ENCODE measurements at places on chromosomes 2 and 18.

DNA sequence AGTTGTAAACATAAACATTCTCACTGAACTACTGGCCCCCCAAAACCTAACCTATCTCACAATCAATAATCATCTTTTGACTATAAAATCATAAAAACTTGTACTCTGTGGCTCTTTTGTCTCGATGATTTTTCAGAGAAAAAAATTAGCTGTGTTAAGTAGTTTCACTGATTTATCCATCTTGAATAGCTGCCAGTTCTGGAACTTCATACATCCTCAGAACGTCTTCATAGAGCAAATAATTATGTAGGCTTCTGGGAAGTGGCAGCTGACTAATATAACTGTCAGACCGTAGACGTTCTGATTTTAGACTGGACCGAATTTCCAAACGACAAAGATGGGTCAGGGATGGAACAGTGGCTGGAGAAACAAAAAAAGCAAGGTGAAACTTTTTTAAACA, 97.3 kb upstream of the CHAC2 start:
- no peak for DNase-seq

DNA sequence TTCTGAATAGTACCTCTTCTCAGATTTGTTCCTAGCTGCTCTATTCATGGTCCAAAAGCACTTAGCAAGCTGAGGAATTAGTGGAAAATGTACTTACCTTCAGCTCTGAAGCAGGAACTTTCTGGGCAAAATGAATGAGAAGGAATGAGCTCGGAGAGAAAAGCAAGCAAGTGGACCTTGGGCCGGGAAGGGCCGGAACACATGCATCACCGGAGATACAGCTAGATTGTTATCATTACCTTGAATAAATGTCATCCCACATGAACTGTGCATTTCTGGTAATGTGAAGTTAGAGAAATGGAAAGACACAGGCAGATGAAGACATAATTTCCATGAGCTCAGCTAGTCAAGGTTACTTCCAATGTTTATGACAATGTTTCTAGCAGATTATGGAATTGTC, at the start of gene MC2R:
Gene MC2R, minus strand, starts transcription at position 146 of the 400 bp plus-strand sequence. CDS start 30,018 bp downstream, outside the sequence.
- DNase-seq: no peak

DNA sequence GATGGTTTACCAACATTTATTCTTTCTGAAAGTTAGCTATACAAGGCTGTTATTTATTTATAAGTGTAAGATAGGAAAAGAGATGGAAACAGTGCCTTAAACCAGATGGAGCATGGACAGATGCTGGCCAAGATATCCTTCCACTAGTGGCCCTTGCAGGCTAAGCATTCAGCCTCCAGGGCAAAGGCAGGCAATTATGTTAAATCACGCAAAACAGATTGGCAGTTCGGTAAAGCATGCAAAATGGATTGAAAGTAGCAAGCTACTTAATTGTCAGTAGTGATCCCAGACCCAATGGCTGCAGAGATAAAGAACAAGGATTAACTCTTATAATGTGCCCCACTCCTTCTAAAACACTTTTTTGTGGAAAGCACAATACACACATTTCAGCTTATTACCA, 105.4 kb upstream of the MAP4K3 start:
- no peak for DNase-seq

GRCh38 chr18:24054130-24054529, 39.6 kb downstream of the TTC39C start:
- DNase-seq: no peak

DNA sequence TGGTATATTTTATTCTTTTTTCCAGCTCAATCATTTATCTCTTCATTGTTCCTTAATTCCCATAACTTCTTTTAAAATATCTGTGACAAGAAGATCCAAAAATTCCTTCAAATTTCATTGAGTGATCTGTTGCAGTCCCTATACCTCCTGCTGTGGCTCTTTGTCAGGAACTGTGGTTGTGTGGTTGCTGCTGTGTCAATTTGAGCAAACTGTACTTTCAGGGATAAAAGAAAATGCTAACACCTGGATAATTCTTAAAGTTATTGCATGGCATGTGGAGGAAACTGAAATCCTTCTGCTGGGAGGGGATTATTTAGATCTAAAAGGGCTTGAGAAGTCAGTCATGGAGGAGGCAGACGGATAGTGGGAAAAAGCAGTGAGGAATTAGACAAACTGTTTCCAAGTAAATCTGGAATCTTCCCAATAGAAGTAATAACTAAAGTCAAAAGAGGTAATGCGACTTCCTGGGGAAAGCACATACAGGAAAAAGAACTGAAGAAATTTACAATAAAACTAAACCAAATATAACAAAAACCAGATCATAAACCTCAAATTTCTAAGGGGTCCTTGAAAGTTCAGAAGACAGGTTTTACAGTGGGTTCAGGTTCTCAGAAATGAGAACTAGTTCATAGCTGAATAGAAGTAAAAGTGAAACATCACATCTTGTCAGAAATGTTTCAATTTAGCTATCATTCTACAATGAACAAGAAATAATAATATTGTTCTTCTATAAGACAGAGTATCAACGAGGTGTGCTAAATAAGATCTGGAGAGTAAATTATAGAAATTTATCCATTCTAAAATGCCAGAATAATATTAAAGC, 33.5 kb upstream of the CD226 start:
- no peak for DNase-seq

DNA sequence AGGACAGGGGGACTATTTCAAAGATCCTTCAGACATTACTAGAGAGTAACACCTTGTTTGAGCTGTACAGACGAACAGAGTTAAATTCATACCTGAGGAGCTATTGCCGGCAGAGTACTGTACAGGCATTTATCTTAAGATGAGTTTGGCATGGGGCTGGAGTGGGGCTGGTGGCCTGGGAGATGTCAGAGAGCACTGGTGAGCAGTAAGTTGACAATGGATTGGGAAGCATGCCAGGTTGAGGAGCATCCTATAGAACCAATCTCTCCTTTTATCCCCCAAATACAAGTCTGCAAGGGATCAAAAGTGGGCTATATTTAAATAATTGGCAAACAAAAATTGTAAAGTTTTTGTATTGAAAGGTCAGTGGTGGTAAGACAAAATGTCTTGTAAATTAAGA, 58.6 kb downstream of the ADCYAP1 start:
- no peak for DNase-seq

DNA sequence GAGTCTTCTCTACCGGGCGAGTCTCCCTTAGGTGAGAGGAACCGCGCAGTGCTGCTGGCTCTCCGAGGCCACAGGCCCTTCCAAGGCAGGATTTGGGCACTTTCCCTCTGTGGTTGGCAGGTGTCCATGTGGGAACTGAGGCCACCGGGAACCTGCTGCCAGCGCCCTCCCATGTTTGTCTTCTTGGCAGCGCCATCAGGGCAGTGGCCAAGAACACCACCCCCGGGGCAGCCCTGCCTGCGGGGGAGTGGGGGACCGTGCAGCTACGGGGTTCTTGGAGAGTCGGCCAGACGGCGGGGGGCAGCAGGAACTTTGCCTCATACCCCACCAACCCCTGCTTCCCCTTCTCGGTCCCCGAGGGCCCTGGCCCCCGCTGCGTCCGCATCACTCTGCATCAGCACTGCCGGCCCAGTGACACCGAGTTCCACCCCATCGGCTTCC, 10.0 kb downstream of the CAPN10 start:
- no peak for DNase-seq

GRCh38 chr2:57549642-57550102, 496.9 kb upstream of the VRK2 start:
- DNase-seq: no peak

GRCh38 chr2:156333274-156333950, 891 bp upstream of the NR4A2 start:
- DNase-seq: no peak

DNA sequence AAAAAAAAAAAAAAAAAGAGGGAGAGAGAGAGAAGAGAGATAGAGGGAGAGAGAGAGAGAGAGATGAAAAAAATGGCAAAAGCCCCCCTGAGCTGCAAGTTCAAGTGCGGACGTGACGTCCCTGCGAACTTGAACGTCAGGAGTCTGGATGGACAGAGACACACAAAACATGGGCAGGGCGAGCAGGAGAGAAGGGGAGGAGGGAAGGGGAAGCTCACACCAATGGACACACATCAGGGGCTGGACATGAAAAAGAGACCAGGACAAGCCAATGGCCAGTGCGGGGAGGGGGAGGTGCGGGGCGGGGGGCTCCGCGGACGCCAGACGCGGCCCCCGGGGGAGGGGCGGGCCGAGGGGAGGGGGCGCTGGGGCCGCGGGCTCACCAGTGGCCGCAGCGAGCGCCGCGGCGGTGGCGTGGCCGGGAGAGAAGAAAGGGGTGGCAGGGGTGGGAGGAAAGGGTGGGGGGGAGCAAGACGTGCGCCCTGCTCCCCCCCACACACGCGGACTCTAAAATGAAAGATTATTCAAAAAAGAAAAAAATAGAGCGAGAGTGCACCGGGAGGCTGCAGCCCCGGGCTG, at the start of gene BCL11A:
Gene BCL11A, minus strand, starts transcription at position 160 of the 579 bp plus-strand sequence. CDS start 384 bp downstream, outside the sequence.
- no peak for DNase-seq

DNA sequence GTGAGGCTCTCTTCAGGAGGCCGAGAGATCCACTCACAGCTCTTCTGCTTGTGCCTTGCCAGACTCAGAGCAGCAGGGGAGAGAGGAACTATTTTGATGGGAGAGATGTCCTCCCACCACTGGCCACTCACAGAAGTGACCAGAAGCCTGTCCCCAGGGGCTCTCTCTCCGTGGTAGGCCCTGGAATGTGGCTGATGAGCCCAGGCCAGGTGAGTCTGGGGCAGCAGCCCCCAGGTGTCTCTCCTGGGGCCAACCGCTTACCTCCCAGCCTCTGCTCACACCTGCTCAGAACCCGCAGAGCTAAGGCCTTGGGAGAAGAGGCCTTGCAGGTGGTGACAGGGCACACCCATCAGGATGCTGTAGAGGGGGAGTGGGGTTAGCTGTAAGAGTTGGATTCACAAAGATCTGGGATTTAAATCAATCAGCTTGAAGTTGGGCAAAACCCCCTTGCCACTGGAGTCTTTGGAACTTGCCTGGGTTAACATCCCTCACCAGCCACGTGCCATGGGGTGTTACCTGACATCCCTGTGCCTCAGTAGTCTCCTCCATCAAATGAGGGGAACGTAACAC, 29.1 kb upstream of the ASB18 start:
- no peak for DNase-seq

DNA sequence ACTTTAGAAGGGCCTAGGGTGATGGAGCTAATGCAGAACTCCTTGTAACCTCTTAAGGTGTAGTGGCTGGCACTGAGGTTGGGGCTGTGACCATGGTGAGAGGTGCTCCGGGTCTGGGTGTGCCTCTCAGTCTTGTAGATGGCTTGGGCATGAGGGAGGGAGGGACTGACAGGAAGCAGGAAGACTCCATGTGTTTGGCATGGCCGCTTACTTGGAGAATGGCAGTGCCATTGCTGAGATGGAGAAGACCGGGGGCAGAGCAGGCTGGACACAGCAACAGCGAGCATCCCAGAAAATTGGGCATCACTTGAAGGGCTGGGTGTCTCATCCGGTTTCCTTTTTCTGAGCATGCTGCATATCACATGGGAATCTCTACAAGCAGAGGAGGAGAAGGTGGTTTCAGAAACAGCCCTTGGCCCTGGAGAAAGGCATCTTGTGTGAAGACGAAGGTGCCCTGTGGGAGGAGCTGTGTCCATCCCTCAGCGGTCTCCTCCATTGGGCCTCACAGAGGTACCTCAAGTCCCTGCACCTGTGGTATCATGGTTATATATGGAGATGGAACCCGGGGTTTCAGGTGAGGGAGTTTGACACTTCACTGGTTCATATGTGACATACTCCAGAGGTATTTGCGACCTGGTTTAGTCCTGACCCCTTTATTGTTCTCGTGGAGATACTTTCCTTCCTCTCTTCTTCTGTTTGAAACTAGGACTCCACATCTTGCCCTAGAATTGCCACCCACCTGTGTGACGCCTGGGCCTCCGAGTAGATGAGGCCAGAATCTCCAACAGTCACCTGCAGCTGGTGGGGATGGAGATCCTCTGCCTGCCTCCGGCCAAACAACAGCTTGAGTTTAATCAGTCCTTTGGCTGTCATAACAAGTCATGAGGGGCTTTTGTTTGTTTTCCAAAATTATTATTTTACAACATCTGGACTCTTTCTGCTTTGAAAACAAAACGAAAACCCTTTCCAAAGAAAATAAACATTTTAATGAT, 45.6 kb downstream of the INPP4A start:
- no peak for DNase-seq

GRCh38 chr18:40864846-40865245, 1090.2 kb upstream of the PIK3C3 start:
- DNase-seq: no peak

GRCh38 chr18:4986066-4986465, 211.0 kb downstream of the AKAIN1 start:
- no peak for DNase-seq

GRCh38 chr18:23731861-23732260, 42.6 kb downstream of the LAMA3 start:
- DNase-seq: no peak

GRCh38 chr2:157480182-157480961, 36.5 kb upstream of the CYTIP start:
- no peak for DNase-seq

GRCh38 chr2:70598197-70598596, 44.6 kb upstream of the TGFA start:
- DNase-seq: no peak

GRCh38 chr2:110804915-110805314, 72.5 kb downstream of the ACOXL start:
- DNase-seq: no peak

- no peak for DNase-seq
Measured at GRCh38 chr2:74003494-74004211, 18.9 kb downstream of the TET3 start.

DNA sequence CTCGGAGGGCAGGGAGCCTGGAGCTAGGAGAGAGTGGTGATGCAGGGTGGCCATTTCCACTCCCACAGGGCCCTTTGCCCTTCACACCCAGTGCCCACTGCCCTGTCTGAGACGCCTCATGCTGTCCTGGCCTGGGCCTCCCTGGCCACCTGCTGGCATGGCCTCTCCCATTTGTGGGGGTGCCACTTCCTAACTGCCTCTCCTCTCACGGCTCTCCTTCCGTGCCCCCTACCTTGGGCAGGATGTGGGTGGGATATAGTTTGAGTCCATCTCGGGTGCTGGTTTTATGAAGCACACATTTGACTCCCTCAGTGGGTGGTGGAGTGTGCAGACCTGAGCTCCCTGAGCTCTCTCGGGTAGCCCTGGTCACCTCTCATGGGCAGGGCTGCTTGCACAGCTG, 46.0 kb downstream of the DGKD start:
- no peak for DNase-seq

- no peak for DNase-seq
Measured at GRCh38 chr2:675982-676646, 1.1 kb downstream of the TMEM18 start.

- no peak for DNase-seq
Measured at GRCh38 chr18:39945076-39945475, 2010.0 kb upstream of the PIK3C3 start.

- DNase-seq: no peak
Measured at GRCh38 chr2:72159211-72159993, 11.7 kb upstream of the CYP26B1 start.

DNA sequence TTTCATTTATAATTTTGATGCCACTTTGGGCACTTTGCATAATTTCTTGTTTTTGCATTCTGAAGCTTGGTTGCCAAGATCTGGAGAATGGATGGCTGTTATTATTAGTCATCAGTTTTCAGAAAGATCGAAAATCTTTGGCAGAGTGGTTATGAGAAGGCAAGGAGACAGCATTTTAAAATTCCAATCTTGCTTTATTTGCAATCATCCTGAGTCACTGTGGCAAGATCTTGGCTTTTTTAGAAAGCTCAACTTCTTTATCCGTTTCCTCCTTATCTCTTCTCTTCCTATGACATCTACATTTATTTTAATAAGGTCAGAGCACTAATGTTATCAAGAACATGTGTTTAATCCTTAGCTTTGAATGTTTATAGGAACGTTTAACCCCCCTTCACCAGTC, 31.1 kb upstream of the EIF2AK3 start:
- no peak for DNase-seq

All from activated CD4-positive, CD25-positive, alpha-beta regulatory T cell (primary cell).